Stimulated activated CD8-positive, alpha-beta memory T cell treated with anti-CD3 and anti-CD28 coated beads, Interleukin-15, amount 100 ng/mL, for 24 hours (primary cell): ENCODE measurements at places on chromosomes 4 and X.

DNA sequence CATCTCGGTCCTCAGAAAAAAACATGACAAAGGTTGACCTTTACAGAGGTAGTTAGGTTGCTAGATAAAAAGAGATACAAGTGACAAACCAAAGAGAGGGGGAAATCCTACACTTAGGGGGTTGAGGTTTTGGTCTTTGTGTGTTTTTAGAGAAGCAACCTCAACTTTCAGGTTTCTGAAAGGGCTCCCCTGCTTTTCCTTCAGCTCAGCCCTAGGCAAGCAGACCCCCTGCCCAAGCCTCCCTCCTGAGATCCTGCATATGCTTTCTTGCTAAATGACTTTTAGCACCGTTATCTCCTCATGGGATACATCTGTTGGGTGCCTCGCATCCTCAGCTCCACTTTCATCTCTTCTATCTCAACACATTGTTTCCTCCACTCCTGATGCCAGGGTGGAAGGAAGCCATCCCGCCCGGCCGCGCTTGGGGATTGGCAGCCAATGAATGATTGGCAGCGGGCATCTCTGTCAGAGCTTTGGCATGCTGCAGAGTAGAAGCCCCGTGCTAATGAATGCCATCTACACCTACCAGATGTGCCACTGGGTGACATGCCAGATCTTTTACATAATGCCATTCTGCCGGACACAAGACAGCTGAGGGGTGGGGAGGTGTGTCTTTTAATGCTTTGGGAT lies 15.0 kb upstream of the PRDM8 start:
- DNase-seq = no peak

DNA sequence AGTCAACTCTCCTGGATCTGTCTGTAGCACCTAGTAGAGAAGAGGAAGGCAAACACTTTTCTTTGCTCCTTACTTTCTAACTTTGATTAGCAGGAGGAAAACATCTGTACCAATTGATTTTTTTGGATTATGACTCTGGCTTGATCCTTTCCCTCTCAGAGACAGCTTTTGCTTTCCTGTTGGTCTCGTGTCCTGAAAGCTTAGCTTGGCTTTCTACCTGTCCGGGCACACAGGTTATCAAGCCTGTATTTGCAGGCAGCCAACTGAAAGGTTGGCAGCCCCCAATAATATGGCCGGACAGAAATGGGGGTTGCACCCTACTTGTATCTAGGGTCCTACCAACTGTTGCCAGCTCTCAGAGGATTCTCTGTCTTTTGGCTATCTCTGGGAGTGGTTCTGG lies 43.1 kb upstream of the LAMP2 start:
- no peak for DNase-seq

- no peak for DNase-seq
Observed at GRCh38 chrX:79604364-79604763, 237.2 kb upstream of the ITM2A start.

DNA sequence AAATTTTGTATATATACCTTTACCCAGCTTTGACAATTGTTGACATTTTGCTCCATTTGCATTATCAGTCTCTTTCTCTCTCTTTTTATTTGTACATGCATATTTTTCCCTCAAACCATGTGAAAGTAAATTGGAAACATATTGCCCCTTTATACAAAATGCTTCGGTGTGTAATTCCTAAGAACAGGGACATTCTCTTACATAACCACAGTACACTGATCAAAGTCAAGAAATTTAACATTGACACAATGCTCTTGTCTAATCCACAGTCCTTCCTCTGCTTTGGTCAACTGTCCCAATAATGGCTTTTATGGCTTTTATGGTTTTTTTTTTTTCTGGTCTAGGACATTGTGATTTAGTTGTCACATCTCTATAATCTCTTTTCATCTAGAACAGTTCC lies 9.5 kb upstream of the SMS start:
- no peak for DNase-seq

DNA sequence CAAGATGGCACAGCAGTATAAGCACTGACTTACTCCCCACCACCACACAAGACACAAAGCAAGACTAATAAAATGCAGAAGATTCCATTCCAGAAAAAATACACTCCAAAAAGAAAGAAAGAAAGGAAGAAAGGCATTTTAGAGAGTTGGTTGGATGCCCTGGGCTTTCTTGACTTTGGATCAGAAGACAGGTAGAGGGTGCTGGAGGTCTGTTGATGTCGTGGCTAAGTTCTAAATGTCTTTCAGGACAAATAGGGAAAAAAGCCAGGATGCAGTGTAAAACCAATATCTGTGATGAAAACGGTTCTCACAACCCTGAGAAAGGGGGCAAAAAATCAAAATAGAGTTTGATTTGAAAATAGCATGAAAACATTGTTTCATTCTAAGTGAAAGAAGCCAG lies 555.2 kb upstream of the PRKX start:
- DNase-seq = no peak

DNA sequence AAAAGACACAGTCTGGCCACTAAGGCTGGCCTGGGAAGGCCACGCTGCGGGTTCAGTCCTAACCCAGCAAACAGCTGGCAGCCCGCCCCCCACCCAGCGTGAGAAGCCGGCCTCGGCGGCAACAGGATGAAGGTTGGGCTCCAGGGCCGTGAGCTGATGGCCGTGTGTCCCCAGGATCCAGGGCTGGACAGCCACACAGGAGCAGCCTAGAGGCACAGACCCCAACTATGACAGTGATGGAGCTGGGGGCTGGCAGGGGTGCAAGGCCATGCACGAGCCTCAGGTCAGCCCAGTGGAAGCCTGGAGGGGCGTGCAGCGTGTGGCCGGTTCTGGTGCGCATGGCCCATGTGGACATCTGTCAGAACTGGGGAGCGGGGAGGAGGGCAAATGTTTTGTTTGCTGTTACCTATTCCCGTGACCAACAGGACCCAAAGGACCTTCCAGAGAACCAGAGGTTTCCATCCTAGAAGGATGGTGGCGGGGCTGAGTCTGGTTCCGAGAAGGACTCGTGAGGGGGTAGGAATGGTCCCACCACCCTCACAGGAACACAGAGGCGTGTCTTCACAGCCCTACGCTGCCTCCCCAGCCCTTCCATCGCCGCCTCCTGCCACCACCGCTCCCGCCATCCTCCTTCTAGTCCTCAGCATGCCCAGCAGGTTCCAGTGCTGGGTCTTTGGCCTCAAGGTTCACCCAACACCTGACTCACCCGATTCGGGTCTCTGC lies 46.5 kb downstream of the ZFYVE28 start:
- no peak for DNase-seq

GRCh38 chr4:79163981-79164490 lies 161.8 kb downstream of the NAA11 start:
- DNase-seq = no peak

GRCh38 chrX:75154871-75155270 lies 1.2 kb downstream of the ABCB7 start:
- DNase-seq = no peak

GRCh38 chr4:25563071-25563564 lies 92.5 kb upstream of the SLC34A2 start:
- no peak for DNase-seq

DNA sequence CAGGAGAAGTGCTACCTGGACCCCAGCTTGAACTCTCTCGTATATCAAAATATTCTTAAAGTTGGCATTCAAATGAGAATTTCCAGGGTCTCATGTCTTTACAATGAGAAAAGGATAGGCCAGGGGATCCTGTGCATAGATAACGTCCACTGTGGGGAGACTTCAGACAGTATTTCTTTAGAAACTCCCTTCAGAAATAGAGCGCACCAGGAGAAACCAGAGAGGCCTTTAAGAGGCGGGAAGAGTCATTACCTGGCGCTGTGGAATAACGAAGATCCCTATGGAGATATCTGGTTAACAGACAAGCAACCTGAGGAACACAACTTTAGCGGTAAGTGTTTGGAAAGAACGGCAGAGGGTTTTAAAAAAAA lies 600 bp downstream of the RADX start:
- no peak for DNase-seq
